CD8-positive, alpha-beta memory T cell (primary cell): ENCODE measurements at places on chromosomes 1 and 21.

- DNase-seq, result no peak
Observed at GRCh38 chr1:94014635-94015488, 105.6 kb upstream of the GCLM start.

- DNase-seq, result no peak
Observed at GRCh38 chr1:150280138-150280707, 2.1 kb upstream of the CIART start.

DNA sequence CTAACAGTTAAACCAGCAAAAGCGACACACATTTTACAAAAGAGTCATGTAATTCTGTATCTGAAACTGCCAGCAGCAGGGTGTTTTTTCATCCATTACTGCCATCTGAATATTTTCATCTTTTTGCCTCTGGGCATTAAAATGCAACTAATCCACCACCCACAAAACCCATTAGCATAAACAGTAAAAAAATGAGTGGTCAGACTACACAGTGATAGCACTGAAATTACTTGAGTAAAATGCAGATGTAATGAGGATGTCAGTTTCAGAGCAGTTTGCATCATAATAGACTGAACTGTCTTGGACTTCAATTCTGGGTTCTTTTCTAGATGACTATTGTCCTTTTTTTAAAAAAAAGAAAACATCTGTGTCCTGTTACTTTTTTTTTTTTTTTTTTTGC, 132.3 kb downstream of the GABPA start:
- DNase-seq, result no peak

GRCh38 chr1:211903490-211904245, 73.1 kb upstream of the LPGAT1 start:
- no peak for DNase-seq

- no peak for DNase-seq
Observed at GRCh38 chr1:23194119-23194984, 22.9 kb downstream of the HTR1D start.

- DNase-seq, result no peak
Observed at GRCh38 chr1:111758373-111758772, 2.7 kb downstream of the DDX20 start.

- no peak for DNase-seq
Observed at GRCh38 chr1:243841507-243841906, 8.5 kb downstream of the AKT3 start.

- no peak for DNase-seq
Observed at GRCh38 chr1:160108888-160109662, 6.5 kb upstream of the ATP1A2 start.

DNA sequence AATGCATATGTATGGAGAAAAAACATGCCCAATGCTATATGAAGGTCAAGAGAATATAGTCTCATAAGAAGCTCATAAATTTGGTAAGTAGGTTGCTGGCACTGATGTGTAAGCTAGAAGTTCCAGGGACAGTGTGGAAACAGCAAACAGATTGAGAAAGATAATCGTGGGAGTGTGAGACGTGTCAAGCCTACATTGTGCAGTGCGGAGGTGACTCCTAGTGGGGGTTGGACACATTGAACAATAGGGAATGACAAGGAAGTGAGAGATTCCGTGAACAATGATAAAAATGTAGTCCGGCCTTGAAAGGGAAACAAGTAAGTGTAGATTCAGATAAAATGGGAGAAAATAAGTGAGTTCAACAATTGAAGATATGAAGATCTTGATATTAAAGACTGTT, 788.4 kb upstream of the PRMT6 start:
- no peak for DNase-seq

- DNase-seq, result no peak
Observed at GRCh38 chr1:4603295-4604110, 50.9 kb upstream of the AJAP1 start.

DNA sequence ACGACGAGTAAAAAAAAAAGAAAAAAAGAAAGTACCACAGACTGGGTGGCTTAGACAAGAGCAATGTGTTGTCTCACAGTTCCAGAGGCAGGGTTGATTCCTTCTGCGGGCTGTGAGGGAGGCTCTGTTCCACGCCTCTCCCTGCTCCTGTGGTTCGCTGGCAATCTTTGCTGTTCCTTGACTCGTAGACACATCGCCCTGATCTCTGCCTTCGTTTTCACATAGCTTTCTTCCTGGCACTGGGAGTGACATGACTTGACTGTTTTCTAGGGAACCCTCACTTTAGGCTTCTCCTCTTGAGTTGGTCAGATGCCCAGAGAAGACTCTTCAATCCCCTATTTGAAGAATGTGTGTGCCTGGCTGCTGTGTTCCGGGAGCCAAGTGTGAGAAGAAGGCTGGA, 133.6 kb downstream of the TM2D1 start:
- DNase-seq, result no peak

- DNase-seq, result no peak
Observed at GRCh38 chr1:196960854-196961253, 16.5 kb upstream of the CFHR5 start.

DNA sequence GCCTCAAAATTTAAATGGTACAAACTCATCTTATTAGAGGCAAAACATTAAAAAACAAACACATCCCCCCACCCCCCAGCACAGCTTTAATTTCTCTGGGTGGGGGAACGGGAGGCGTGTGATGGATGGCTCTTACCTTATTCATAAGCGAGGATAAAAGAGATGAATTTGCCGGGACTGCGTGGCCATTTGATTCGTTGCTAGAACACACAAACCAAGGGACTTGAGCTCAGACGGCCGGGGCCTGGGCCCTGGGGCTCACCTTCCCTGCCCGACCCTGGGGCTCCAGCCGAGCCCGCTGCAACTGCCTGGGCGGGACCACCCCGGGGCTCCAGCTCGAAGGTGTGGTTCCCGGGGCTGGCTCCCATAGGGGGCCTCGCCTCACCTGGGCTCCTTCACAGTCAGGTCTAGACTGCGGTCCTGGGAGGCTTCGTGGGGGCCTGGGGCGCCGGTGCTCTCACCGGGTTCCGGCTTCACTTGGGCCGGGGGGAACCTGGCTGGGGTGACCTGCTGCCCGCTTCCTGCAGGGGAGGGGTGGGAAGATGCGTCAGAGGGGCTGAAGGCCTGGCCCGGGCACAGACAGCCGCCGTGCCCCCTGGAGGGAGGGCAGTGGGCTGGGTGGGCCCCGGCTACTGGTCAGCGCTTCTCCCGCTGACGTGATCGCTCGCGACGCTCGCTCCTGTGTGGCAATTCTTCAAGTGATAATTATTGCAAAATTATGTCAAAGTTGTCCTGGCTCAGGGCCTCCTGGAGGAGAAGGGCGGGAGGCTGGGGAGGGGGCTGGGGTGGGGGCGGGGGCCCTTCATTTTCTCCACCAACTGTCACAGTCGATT, 145.7 kb downstream of the CASZ1 start:
- DNase-seq, result no peak

DNA sequence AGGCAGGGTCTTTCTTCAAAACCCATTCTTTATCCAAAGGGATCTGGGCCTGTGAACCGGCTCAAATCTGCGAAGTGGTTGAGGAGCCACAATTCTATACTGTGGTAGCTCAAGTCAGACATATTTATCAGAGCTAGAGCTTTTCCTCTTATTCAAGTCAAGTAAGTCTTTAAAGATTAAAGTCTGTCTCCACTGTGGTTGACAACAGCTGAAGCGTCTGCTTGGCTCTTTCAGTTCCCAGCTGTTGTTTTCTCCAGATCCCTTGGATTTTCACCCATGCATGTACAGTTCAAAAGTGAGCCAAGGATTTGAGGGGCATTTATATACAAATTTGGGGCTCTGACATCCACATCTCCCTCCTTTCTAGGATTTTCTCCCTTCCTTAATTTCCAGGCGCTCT, 66.9 kb downstream of the C1orf185 start:
- DNase-seq, result no peak

DNA sequence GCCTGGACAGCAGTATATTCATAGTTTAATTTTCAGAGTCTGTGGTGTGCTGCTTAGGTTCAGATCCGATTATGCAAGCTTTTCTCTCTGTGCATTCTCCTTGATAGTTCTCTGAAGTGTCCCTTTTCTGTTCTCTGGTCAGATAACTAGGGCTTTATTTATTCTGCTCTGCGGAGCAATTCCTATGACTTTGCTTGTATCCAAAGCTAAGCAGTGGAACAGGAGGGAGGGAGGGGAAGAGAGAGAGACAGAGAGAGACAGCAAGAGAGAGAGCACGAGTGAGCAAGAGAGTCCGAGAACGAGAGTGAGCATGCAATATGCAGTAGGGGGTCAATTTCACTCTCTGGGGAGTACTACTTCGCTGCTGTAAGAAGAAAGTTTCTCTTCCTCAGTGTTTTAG, 113.3 kb downstream of the XPR1 start:
- no peak for DNase-seq

DNA sequence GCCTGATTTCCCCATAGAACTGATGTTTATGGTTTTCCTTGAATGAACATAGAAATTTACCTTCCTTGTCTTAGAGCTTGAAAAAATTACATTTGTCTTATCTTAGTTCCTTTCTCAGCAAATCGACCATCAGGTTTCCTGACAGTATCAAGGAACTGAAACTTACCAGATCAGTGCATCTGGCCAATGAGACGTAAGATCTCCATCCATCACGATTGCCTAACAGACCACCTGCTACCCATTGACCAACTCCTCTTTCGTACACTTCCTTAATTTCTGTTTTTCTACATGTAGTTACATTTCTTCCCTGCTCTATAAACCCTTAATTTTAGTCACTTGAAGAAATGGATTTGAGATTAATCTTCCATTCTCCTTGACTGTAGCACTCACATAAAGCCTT, 57.4 kb upstream of the TMPRSS15 start:
- DNase-seq, result no peak

GRCh38 chr1:244817415-244817894, 18.0 kb upstream of the COX20 start:
- no peak for DNase-seq

- peak; percentile 60 for DNase-seq
Observed at GRCh38 chr1:145690587-145691558, 16.3 kb downstream of the PDZK1 start.

DNA sequence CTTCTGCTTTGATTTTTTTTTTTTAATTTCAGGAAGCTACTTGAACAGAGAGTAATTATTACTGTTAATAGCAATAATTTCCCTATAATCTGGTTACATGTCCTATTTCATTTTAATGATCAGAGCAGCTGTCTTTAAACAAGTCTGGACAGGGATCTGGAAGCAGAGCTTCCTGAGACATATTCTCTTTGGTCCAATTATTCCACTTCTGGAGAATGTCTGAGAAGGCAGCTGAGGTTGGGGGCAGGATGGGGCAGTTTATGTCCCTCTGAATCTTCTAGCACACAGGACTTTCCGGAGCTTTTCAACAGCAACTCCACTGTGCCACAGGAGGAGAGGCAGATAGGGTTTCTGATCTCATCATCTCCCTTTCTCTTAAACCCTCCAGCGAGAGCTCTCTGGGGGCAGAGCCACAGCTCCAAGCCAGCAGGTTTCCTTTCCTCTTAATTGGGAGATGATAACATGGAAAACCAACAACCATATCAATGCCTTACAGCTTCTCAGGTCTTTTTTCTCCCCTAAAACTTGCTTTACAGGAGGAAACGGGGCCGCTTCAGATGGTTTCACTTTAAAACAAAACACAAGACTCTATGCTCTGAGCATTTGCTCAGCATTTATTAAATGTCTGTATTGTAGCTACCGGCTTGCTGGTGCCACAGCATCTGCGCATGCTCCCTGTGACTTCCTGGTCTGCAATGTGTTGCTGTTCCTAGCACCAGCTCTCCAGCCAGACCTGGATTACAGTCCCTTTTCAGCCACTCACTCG, 425.7 kb upstream of the USP24 start:
- no peak for DNase-seq

GRCh38 chr1:23567996-23568607, 8.8 kb upstream of the ID3 start:
- no peak for DNase-seq

DNA sequence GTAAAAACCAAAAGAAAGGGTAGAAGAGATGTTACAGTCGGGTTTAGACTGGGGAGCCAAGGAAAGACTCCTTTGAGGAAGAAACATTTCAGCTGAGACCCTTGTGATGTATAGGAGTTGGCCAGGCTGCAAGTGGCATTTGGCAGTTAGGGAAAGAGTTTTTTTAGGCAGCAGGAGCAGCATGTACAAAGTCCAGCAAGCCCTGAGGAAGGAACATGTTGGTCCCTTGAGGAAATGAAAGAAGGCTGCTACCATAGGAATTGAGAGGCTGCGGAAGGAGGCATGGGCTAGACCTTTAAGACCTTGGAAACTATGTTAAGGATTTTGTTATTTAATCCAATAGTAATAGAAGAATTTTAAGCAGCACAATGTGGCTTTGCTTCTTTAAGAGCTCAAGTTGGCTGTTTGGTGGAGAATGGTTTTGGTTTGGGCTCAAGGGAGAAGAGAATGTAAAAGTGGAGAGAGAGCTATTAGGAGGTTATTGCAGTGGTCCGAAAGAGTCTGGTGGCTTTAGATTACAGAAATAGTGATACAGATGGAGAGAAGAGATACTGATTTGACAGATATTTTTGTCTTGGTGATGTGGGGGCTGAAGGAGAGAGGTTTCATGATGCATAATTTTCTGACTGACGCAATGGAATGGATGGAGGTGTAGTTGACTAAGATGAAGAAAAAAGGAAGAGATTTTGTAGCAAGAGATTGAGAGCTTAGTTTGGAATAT, 26.6 kb downstream of the SMAP2 start:
- DNase-seq, result no peak

GRCh38 chr1:230392920-230393521, 33.1 kb downstream of the PGBD5 start:
- no peak for DNase-seq

GRCh38 chr1:28173151-28173979, 3.1 kb downstream of the PTAFR start:
- DNase-seq, result no peak

DNA sequence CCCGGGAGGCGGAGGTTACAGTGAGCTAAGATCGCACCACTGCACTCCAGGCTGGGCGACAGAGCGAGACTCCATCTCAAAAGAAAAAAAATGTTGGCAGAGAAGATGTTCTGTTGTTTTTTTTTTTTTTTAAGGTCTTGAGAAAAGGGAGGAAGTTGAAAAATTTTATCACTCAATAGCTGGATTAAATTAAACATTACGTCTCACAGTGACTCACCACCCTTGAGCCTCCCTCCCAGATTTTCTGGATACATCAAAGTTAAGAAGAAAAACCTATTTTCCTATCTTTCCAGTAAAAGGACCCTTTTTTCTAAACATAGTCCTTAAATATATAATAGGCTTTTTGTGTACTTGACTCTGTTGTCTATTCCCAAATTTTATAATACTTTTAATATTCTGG, 35.5 kb downstream of the IFNAR1 start:
- DNase-seq, result no peak

DNA sequence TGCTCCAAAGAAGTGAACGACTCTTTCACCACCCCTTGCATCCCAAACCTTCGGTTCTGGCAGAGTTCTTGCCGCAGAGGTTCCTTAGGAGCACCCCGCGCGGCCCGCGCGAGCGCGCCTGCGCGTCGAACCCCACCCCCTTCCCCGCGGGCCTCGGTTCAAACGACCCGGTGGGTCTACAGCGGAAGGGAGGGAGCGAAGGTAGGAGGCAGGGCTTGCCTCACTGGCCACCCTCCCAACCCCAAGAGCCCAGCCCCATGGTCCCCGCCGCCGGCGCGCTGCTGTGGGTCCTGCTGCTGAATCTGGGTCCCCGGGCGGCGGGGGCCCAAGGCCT, at the start of gene C1orf56:
Gene C1orf56 (plus strand): TSS at position 161 of the 334 bp plus-strand sequence. CDS start 97 bp downstream, at position 258.
- peak; percentile 59 for DNase-seq

GRCh38 chr21:38999161-38999560, 184.1 kb downstream of the PSMG1 start:
- DNase-seq, result no peak
